ENCODE measurements at places on chromosomes 4 and X.
A peak's percentile ranks its signal among the peaks of the same experiment; 100 is the strongest.

- no peak for DNase-seq
Measured at GRCh38 chr4:95158626-95159025, 390.1 kb downstream of the UNC5C start.

DNA sequence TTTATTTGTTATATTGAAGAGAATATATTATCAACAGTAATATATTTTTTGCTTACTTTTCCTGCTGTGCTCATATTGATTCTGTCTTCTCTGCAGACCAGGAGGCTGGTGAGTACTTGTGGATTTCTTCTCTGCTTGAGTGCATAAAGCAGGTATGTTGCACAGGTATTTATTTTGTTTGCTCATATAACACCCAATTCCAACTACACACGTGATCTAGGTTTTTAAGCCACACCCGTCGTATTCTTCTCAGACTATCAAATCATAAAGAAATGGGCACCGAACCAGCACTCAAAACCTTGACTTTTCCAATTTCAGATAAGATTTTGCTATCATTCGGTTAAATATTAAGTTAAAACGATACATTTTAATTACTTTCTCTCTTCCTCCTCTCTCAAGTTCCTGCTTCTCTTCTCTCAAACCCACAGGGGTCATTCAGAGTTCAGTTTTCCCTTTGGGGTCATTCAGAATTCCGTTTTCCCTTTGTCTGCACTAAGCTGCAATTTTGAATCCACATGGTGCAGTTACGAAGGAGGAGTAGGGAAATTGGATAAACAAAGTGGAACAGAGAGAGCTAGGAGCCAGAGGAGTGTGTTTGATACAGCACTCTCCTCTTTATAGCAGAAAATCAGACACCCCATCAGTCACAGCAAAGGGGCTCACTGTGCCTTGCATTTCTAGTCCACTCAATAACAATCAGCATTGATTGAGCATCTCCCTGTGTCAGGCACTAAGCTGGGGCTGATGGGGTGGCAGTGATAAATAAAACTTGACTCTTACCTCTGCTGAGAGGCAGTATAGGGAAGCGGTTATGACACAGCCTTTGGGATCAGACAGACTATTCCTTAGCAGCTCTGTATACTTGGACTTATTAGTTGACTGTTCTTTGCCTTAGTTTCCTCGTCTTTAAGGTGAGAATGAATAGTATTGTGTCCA, at the start of gene ADH1C:
TSS of gene ADH1C (minus strand) at position 145 of the 936 bp plus-strand sequence. CDS start at position 74, 71 bp downstream.
- no peak for DNase-seq

GRCh38 chrX:8864161-8864560, 63.0 kb upstream of the FAM9A start:
- no peak for DNase-seq

- no peak for DNase-seq
Measured at GRCh38 chr4:3009422-3009821, 46.1 kb downstream of the GRK4 start.

- DNase-seq: no peak
Measured at GRCh38 chr4:24781999-24782745, 13.2 kb upstream of the SOD3 start.

GRCh38 chr4:78665216-78665770, 110.9 kb upstream of the BMP2K start:
- DNase-seq: no peak

DNA sequence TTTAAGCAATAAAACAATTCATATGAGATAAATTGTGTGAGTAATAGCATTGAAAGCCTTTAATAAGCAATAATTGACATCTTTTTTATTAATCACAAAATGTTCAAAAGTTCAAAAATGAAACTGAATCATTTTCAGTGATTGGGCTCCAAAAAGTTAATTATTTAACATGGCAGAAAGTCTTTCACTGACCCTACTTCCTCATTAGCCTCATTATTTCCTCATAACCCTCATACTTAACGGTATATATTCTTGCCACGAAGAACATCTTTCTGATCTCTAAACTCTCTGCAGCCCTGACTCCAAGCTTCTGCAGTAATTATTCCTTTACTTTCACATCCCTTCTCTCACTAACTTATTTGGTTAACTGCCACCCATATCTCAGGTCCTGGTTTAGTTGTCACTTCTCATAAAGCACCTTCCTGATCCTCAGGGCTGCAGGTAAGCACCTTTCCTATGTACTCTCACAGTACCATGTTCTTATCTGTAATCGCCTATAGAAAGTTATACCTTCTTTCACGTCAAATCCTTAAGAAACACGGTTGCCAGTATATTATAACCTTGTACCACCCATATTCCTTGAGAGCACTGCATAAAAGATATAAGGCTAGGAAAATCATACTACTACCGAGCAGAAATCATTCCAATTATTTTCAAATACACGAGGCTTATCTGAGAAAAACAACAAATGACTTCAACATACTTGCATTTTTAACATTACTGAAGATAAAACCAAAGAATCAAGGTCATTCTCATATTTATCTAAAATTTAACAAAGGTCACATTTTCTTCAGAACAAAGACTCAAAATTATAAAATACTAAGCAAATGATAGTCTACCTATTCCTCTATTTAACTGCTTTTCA, 72.2 kb downstream of the PPP3CA start:
- DNase-seq: no peak

DNA sequence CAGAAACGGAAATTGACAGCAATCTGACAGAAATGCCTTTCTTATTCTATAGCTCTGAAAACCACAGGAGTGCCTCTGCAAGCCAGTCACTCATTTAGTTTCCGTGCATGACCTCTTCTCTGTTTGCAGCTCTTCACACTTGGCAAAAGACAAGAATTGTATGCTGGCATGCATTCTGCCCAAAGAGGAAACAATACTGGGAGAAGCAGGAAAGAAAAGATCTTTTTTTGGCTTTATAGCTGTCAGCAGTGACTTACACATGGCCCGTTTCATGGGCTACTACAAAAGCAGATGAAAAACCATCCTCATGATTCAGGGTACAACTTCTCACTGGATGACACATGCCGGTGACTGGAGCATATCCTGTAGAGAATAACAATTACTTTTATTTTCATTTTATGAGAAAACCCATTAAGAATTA, 249.4 kb downstream of the ADAMTS3 start:
- DNase-seq: no peak

DNA sequence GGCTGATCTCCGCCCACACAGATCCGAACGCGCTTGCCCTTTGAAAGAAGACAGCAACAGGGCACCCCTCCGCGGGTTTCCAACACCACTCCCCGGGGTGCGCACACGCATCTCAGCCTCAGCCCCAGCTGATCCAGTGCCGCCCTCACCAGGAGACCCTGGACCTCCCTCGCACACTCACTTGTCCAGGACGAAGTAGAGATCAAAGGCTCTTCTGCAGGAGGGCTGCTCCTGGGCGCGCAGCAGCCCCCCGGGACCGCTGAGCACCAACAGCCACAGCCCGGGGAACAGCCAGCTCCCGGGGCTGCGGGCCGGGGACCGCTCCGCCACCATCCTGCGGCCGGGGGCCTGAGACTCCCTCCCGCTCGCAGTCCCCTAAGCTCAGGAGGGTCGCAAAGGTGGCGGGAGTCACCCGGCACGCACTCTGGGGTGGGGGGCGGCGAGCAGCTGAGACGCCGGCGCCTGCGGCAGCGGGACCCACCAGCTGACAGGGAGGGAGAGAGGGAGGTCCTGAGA, 743 bp downstream of the ANTXR2 start:
- DNase-seq: peak; percentile 22

DNA sequence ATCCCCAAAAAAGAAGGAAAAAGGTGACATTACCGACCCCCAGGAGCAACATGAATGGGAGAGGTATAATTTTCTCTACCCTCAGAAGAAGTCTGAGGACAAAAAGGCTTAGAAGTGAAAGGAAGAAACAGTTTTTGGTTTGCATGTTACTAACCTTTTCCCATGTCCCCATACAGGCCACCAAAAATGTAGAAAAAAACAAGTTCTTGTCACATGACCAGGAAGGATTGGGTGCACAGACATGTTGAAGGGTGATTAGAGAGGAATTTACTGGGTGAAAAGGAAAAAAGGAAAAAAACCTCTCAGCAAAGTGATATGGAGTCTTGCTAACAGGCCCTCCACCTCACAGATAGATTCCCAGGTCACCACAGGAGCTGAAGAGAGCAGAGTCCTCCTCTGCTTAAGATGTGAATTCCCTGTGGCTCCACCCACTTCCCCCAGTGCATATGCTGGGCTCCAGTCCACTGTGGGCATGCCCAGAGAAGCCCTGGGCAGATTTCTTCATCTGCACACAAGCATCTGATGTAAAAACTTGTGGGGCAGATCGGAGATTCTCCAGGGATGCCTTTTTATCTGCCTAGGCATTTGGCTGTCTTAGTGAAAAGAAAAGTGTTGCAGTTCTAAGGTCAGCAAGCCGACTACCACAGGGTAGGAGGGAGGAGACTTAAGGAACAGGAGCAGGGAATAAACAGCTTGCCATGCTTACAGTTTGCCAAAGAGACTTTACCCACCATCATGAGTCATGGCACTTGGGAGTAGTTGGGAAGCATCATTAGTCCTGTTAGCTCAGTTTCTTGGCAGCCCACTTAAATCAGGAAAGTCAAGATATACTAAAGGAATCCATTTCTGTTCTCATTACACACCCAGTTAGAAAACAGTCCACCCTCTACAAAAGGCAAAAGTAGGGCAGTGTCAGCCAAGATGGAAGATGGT, 25.0 kb upstream of the PASD1 start:
- DNase-seq: no peak

DNA sequence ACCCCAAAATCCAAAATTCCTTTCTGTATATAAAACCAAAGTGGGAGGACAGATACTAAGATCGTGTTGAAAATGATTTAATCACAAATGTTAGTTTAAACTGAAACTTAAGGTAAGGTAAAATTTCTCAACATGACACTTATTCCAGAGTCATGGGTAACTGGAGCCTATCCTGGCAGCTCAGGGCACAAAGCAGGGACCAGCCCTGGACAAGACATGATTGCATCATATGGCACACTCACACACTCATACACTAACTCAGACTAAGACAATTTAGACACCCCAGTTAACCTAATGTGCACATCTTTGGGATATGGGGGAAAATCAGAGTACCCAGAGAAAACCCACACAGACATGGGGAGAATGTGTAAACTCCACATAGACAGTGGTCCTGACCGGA, 244.1 kb upstream of the TEX13A start:
- no peak for DNase-seq

DNA sequence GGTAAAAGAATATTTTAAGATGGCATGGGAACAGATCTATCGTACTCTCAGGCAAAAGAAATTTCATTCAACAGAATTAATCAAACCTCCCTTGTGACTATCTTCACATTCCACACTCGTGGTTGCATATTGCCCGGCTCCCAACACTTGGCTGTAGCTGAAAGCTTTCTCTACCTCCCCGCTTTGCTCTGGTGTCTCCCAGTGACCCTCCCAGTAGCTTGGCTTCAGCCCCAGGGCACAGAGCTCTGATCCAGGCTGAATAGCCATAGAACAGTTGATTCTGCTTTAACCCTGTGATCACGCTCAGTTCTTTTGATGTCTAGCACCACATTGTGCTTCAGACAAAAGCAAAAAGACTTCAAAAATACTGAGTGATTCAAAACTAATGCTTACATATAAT, 24.6 kb downstream of the SLC7A11 start:
- DNase-seq: no peak

DNA sequence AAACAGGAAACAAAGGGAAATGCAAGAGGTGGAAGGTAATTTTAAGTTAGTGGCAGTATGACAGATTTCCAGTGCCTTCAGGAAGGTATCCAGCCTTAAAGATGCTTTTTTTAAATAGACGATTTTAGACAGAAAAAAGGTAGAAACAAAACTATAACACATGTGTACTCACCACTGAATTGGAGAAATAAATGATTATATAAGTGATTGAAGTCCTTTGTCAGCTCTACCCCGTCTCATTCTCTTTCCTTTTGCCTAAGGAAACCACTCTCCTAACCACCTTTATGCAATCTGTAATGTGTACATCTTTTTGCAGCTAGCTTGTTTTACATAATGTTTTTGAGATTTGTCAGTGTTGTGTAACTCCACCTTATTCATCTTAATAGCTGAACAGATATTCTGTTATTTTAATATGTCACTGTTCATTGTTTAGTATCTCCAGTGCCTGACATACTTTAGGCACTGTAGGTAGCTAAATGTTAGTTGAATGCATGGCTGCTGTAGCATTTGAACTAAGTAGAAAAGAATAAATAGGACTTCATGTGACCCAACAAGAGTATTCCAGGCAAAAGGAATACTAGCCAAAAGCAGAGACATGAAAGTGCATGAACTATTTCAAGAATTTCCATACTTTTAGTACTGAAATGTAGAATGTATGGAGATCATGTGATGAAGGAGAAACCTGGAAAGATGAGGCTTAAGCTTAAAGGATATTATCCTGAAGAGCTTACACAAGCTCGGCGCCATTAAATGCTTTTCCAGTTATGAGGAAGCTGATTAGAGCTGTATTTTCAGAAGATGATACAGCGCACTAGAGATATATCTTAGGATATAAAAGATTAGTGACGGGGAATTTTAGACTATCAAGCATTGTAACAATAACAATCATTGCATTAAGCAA, 865 bp downstream of the FAM200B start:
- no peak for DNase-seq

DNA sequence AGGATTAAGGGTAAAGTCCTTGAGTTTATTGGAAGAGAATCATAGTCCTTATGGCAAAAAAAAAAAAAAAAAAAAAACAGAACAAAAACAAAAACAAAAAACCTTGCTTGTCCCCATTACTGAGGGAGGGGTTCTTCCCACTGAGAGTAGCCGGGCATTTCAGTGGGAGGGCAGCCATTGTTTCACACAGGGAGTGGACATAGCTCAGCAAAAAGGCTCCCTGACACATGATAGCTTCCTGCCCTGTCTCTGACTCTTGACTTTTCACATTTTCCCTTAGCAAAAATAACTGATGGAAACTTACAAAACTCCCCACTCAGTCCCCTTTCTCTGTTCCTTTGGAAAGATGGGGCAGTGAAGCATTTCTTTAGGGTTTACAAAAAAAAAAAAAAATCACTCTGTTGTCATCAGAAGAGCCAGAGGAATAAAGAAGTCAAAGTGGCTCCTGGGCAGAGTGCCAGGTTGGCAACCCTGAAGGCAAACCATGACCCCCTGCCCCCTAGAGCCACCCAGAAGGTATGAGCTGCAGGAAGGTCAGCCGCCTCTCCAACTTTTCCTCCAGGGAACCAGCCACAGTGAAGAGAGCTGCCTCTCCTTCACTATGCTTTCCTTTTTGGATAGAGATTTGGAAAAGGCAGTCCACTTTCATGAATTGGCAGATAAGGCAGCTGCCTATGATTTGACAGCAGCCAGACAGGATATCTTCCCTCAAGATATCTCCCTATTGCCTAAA, 170.6 kb downstream of the KDR start:
- DNase-seq: no peak

- DNase-seq: no peak
Measured at GRCh38 chrX:20545538-20545937, 278.8 kb upstream of the RPS6KA3 start.

- no peak for DNase-seq
Measured at GRCh38 chr4:47194036-47194737, 162.8 kb downstream of the GABRB1 start.

GRCh38 chr4:16418814-16419213, 192.5 kb upstream of the TAPT1 start:
- no peak for DNase-seq

Measured in stimulated activated CD8-positive, alpha-beta memory T cell treated with anti-CD3 and anti-CD28 coated beads, Interleukin-7, amount 100 ng/mL, for 24 hours (primary cell).